Endodermal cell (in vitro differentiated cells): ENCODE measurements at places on chromosomes 1 and 21. TPM values are rescaled to one million over a fixed set of nuclear protein-coding genes. Genes with fewer than 3 reads are reported as not detected.

DNA sequence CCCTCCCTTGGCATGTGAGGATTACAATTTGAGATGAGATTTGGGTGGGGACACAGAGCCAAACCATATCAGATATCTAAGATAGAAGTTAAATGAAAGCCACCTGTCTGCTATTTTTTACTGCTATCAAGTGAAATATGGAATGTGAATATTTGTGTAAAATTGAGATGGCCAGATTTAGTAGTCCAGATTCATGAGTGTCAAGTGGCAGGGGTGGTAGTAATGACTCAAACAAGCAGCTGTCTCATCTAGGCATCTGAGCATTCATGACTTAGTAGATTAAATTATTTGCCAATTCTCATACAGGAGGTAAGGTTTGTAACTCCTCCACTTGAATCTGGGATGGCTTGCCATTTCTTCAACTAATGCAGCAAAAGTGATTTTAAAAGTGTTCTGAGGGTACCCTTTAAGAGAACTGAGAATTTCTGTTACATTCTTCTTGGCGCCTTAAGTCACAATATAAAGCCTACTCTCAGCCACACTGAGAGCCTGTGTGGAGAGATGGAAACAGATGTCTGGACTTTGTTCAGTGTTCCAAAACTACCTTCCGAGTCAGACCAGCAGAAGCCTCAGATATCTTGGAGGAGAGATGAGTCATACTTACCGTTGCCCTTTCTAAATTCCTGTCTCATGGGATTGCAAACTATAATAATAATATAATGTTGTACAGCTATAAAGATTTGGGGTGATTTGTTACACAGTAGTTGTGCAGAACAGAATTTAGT lies 1065.6 kb upstream of the TMPRSS15 start:
- no peak overlapping the region for H3K4me3 ChIP-seq
- H3K27ac ChIP-seq, result no peak overlapping the region
- H3K27me3 ChIP-seq, result no peaks in the 10 kb centered on the region

DNA sequence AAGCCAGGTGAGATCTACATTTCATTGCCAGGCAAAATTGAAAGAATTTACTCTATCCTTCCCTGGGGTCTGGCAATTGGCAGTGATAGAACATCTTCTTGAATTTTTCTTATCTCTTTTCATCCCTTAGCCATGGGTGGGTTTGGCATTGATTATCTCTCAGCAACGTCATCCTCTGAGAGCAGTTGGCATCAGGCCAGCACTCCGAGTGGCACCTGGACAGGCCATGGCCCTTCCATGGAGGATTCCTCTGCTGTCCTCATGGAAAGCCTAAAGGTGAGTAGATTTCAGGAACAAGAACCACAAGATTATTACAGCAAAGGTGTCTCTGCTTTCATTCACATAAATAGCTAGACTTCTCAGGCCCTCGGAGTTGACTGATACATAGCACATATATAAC lies 39.3 kb downstream of the NCF2 start:
- no peaks in the 10 kb centered on the region for H3K27me3 ChIP-seq
- peaks cover 26% of the 10 kb centered on the region for H3K4me1 ChIP-seq
- H3K4me3 ChIP-seq, result no peak overlapping the region
- no peak for DNase-seq
- peaks cover 92% of the 10 kb centered on the region for H3K36me3 ChIP-seq

DNA sequence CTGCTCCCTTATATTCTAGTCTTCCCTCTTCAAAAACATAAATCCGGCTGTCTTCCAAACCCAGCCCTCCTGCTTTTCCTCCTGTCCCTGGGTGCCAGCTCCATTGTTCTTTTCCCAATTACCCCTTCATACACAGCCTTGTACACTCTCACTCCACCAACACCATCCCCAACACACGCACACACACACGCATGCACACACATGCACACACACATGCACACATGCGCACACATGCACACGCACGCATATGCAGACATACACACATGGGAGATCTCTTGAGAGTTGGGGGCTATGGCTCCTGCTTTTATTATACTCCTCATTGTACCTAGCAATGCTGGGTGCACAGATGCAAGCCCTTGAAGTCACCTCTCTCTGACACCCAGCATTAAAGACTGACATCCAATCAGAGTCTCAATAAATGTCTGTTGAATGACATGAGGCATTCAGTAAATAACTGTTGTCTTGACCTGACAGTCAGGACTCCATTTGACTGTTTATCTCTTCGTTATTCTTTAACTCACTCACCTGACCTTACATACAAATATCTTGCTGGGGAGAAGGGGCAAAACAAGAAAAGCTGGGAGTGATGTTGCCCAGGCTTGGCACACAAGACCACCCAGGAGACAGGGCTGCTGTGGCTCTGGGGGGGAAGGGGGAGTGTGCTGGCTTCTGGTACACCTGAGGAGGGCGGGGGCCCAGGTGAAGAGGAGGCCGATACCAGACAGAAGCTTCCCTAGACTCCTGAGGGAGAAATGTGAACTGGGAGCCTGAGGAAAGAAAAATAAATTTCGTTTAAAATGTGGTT lies 16.0 kb downstream of the ABCA4 start:
- H3K4me1 ChIP-seq, result peaks cover 14% of the 10 kb centered on the region
- no peaks in the 10 kb centered on the region for H3K27me3 ChIP-seq
- DNase-seq, result peak; percentile 57
- no peaks in the 10 kb centered on the region for H3K36me3 ChIP-seq
- H3K4me3 ChIP-seq, result no peak overlapping the region

- DNase-seq, result no peak
- peaks cover 3% of the 10 kb centered on the region for H3K4me1 ChIP-seq
- no peaks in the 10 kb centered on the region for H3K36me3 ChIP-seq
- no peak overlapping the region for H3K4me3 ChIP-seq
Measured at GRCh38 chr1:117312453-117313138, 54.7 kb upstream of the MAN1A2 start.

Gene SPRR2D
- 0.42 and 0.50 TPM in 2 replicates for total RNA-seq
